ENCODE measurements at places on chromosomes 4 and X.
A peak's percentile ranks its signal among the peaks of the same experiment; 100 is the strongest.

DNA sequence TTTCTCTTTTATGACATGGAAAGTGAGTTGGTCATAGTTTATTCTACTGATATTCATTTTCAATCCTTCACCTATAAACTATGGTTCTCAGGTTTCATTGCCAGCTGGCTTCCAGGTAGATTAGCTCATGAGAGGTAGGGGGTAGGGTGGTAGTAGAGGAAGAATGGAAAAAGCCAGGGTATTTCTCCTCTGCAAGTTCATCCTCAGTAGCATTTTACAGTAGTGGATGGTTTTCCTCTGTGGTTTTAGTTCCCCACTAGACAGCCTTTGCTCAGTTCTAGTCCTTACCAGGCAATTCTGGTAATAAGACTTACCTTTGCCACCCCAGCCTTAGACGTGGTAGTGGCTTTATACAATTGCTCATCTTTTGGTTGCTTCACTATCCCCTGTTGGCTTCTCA lies 8.9 kb upstream of the NAA11 start:
- DNase-seq, result no peak

GRCh38 chr4:2393353-2394270 lies 24.8 kb downstream of the ZFYVE28 start:
- no peak for DNase-seq

DNA sequence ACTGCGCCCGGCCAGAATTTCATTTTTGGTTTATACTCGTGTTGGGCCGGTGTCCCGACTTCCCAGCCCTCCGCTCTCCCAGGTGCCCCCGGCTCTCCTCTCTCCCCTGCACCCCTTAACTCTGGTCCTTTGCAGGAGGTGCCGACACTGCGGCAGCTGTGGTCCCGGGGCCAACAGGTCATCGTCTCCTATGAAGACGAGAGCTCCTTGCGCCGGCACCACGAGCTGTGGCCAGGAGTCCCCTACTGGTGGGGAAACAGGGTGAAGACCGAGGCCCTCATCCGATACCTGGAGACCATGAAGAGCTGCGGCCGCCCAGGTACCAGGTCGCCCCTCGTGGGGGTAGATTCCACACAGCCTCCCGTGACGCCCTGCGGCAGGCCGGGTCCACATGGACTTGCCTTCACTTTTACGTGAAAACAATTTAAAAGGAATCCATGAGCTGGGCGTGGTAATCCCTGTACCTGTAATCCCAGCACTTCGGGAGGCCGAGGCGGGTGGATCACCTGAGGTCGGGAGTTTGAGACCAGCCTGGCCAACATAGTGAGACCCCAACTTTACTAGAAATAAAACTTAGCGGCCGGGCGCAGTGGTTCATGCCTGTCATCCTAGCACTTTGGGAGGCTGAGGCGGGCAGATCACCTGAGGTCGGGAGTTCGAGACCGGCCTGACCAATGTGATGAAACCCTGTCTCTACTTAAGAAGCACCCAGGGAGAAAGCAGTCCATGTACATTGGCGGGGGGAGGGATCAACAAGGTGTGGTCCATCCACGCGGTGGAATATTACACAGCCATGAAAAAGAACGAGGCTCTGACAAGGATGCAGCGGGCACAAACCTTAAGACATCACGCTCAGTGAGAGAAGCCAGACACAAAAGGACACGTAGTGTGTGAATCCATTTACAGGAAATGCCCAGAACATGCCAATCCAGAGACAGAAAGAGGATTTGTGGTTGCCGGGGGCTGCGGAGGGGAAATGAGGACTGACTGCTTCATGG lies 12.0 kb downstream of the PLCXD1 start:
- no peak for DNase-seq

DNA sequence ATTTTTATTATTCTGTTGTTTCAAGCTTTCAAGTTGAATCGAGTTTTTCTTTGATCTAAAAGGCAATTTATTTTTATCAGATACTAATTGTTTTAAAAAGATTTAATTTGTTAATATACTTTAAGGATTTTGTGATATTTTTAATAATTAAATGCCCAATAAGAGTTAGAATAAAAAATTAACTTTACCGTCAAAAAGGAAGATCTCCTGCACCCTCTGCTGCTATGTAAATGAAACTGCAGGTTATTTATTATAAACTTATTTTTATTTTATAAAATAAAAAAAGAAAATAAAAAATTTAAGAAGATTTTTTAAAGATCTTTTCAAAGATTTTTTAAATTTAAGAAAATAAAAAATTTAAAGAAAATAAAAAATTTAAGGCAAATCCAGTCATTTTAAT lies 166.1 kb downstream of the CCSER1 start:
- no peak for DNase-seq

- peak; percentile 57 for DNase-seq
Observed at GRCh38 chr4:22607382-22607781, 85.4 kb upstream of the GBA3 start.

DNA sequence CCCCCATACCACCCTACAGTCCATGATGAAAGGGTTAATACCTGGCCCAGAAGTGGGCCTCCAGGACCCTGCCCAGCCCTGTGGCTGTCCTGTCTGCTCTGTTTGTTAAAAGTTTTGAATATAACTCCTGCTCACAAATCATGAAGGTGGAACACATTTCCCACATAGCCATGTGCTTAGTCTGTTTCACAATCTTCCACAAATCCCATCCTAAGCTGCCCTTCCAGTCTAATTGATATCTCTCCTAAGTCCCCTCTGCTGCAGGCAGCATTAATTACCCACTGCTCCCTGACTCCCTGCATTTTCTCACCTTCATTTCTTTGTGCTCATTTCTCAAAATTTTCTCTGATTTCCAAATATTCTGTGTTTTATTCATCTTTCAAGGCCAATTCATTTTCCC lies 142.6 kb downstream of the AASDH start:
- DNase-seq, result no peak

DNA sequence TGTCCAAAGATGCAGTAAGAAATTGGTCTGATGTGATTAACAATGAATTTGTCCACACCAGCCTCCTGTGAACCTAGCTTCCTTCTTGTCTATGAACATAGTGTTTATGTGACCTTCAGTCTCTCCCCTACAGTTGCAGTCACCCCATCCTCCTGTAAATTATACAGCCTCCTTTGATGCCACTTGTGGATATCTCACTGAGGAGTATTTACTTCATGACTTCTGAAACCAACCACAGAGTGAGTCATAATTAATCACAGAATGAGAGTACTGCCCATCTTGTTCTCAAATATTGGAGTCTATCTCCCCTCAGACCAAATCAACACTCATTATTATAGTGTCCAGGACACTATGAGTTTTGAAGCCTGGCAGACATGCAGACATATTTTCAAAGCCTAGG lies 27.3 kb upstream of the XAGE2 start:
- no peak for DNase-seq

Data from T-cell (primary cell).